ENCODE measurements at places on chromosomes 11 and 22. TPM values are rescaled to one million over a fixed set of nuclear protein-coding genes. Genes with fewer than 3 reads are reported as not detected.

GRCh38 chr11:20367313-20367948, 3.9 kb downstream of the HTATIP2 start:
- peak; percentile 47 for DNase-seq

DNA sequence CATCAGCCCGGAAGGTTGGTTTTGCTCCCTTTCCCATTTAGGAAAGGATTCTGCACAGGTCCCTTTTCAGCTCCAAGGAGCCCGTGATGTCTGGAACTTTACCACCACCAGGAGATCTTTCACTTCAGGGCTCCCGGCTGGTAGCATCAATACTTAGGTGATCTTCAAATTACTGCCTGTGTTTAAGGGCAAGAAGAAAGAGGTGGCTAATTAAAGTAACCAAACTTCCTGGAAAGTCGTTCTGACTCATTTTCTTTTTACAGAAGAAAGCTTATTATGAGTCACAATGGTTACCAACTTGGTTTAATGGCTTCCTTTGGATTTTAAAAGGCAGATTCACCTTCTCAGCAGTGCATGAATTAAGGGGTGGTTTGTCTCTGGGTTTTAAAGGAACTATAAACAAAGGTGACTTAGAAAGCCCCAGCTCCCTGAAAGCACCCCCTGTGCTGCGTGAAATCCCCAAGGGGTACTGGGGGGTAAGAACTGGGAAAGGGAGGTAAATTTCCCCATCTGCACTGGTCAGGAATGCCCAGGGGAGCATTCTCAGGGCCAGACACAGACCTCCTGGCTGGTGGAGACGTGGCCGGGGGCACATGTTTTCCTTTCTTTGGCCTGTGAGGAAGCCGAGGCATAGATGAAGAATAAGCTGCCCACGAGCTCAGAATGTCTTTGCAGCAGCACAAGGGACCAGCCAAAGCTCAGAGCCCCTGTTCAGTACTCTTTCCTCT, 8.8 kb downstream of the POU2F3 start:
- no peak for DNase-seq

GRCh38 chr11:119808407-119809185, 79.6 kb upstream of the NECTIN1 start:
- no peak for DNase-seq

DNA sequence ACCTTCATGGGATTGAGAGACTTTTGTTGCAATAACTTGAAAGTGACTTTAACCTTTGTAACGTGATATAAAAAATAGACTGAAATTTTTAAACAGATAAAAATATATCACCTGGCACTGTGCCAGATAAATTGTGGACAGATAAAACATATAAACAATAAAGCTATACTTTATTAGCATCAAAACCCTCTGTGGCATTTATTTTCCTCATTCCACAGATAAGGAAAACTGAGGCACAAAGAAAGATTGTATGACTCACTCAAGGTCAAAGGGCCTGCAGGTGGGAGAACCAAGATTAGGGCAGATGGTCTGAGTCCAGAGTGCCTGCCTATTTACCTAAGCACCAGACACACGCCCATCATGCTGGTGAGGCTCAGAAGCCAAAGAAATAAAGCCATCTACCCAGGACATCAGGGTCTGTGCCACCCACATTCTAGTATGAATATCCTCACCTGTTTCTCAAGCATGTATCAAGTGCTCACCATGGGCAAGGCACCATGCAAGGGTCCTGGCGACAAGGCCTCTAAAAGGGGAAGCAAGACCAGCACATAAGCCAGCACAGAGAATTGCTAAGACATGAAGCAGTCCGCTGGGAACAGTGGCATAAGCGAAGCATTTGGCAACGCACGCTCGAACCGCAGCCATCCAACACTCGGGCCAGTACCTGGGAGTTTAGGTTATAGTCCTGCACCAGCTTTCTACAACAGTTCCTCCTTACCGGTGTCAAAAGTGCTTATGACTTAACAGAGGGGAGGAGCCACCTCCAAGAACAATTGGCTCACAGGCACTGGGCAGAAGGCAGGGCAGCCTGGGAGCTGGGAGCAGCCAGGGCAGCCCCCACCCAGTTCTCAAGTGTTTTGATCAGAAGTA, 17.6 kb downstream of the MYH9 start:
- DNase-seq, result peak; percentile 60

Gene UBQLN3
- not detected for polyA plus RNA-seq

DNA sequence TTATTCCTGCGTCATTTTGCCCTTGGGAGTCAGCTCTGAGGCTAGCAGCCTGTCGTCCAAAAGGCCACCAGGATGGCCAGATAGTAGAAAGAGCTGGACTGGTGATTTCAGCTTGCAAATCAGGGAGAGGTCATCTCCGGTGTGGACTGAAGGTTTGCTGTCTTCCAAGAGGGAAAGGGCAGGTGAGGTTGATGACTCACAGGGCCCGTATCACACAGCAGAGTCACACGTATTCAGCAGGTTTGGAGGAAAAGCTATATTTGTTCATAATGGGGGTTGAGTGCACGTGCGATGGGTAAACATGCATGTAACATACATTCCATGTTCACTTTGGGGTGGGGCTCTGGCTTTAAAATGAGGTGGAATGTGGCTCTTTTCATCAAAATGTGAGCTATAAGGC, 25.6 kb downstream of the MRPL21 start:
- no peak for DNase-seq

DNA sequence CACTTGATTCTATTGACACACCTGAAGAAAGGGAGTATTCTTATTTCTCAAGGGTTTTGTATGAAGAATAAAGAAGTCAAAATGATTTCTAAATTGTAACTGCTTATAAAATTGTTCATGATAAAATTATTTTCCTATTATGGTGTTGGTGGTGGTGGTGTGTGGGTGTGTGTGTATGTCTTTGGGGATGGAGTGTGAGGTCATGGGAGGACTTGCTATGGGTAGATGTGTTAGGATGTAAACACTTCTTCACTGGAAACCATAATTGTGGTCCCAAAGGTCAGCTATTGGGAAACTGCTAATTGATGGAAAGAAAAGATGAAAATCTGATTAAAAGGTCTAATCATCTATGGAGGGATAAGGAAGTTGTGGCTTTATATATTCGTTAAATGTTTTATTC, 5.1 kb downstream of the TRIM22 start:
- no peak for DNase-seq

DNA sequence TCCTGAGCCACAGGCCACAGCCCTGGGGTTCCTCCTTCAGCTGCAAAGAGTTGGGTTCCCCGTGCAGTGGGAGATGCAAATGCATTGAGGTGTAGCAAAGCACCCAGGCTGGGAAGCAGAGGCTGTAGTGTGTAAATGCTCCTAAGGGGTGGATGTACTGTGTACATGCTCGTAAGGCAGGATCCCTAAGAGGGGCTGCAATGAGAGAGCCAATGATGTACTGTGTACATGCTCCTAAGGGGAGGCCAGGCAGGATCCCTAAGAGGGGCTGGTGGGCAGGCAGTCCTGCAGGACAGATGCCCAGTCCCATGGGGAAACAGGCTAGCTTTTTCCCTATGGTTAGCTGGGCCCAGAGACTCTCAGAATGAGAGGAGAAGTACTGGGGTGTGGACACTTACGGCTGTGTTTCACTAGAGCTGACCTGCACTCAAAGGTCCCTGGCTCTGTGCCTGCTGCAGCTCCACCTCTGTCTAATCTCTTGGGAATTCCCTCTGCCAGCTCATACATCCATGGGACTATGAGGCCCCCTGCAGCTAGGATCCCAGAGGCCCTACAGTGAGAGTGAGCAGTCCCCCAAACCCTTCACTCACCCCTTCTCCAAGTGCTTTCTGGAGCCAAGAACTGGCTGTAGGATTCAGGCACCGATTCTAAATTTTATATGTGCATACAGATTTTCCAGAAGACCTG, 261.9 kb upstream of the LUZP2 start:
- no peak for DNase-seq

Gene FAM83F
- polyA plus RNA-seq, result 0.12 TPM

GRCh38 chr11:118699506-118700220, 20.2 kb upstream of the TREH start:
- no peak for DNase-seq

Gene CHID1
- polyA plus RNA-seq, result 68.1 TPM

- no peak for DNase-seq
These were observed 22.6 kb downstream of the IZUMO1R start for GRCh38 chr11:94326947-94327346.

- DNase-seq, result peak; percentile 89
These were observed 737 bp upstream of the STIP1 start for GRCh38 chr11:64185175-64185692.

- DNase-seq, result no peak
These were observed 339.7 kb upstream of the B3GAT1 start for GRCh38 chr11:134751766-134752165.

Gene OR8B4
- polyA plus RNA-seq, result not detected

Gene SOX10
- polyA plus RNA-seq, result 0.61 TPM

- no peak for DNase-seq
These were observed 45.4 kb upstream of the ANO3 start for GRCh38 chr11:26286472-26287066.

GRCh38 chr11:8963569-8964323, 496 bp downstream of the TMEM9B start:
- DNase-seq, result no peak

DNA sequence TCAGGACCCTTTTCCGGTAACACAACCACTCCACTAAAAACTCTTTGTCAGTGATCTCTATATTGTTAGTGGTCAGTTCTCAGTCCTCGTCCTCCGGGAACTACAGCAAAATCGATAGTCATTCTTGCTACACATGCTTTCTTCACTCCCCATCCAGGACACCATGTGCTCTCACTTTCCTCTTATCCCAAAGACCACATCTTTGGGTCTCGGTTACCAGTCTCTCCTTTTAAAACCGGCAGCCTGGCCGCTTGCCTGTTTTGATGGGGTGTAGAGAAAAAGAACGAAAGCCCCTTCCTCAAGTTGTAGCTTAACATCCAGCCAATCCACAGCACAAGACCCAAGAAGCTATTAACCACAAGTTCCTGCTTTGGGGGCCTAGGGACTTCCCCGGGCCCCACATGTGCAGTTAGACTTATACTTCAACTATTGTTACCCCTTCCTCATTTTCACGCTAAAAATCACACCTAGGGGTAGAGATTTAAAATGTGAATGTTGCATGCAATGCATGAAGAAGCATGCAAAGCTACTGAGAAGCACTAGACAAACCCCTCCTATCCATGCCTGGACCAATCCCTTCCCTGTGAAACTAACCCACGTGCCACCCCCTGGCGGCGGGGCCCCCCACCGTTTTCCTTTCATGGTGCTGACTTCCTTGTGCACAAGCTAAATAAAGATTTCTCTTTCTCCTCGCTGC, 1.5 kb upstream of the TOLLIP start:
- DNase-seq, result no peak

GRCh38 chr11:11789735-11790369, 51.9 kb upstream of the USP47 start:
- peak; percentile 34 for DNase-seq

DNA sequence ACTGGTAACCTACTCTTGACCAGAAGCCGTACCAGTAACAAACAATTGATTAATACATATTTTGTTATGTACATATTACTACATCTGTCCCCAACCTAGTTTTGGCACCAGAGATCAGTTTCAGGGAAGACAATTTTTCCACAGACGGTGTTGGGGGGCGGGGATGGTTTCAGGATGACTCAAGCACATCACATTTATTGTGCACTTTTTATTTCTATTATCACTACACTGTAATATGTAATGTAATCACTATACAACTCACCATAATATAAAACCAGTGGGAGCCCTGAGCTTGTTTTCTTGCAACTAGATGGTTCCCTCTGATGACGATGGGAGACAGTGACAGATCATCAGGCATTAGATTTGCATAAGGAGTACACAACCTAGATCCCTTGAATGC, 15.5 kb downstream of the DGCR8 start:
- peak; percentile 3 for DNase-seq

Gene RASL10A
- polyA plus RNA-seq, result 0.45 TPM

Gene FBLN1
- polyA plus RNA-seq, result 196 TPM

Data from ovary (tissue), 10 donors.